ENCODE measurements at places on chromosomes 13 and 19. TPM values are rescaled to one million over a fixed set of nuclear protein-coding genes. Genes with fewer than 3 reads are reported as not detected.

Gene NOVA2
- 1.2 TPM for total RNA-seq

Gene SLC1A6
- not detected for total RNA-seq

Gene NCAN
- total RNA-seq = not detected

Gene NXNL1
- not detected for total RNA-seq

Gene CD79A
- total RNA-seq = not detected

Gene ADAMTSL5
- total RNA-seq = 1.3 TPM

Gene ZNF835
- 0.08 TPM for total RNA-seq

Gene MYCBP2
- total RNA-seq = 66.2 TPM
